ENCODE measurements at places on chromosomes 4 and X. TPM values are rescaled to one million over a fixed set of nuclear protein-coding genes. Genes with fewer than 3 reads are reported as not detected.

GRCh38 chr4:54877006-54877405 lies 219.2 kb downstream of the KIT start:
- no peak overlapping the region for H3K27ac ChIP-seq
- DNase-seq = no peak
- no peaks in the 10 kb centered on the region for H3K4me1 ChIP-seq
- H3K4me3 ChIP-seq = no peak overlapping the region

GRCh38 chrX:17072721-17073230 lies 126.3 kb downstream of the REPS2 start:
- H3K4me3 ChIP-seq = no peak overlapping the region
- H3K27ac ChIP-seq = no peak overlapping the region
- no peaks in the 10 kb centered on the region for H3K4me1 ChIP-seq
- DNase-seq = no peak

DNA sequence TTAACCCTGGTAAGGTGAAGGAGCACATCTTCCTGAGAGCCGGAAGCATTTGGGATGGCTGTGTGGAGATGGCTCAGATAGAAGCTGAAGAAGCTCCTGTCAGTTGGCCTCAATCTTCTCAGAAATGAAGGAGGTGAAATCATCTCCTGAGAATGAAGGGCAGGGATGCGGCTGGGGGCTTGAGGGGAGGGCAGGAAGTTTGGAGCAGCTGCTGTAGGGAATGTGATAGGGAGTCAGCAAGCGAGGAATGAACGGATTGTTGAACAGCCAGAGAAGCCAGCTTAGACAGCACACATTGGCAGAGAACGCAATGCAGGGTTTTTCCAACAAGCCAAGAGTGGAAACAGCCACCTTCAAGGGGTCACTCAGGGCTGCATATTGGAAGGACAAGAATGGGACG lies 10.0 kb downstream of the KCNE5 start:
- H3K27ac ChIP-seq = no peak overlapping the region
- H3K36me3 ChIP-seq = no peaks in the 10 kb centered on the region
- DNase-seq = no peak
- H3K4me1 ChIP-seq = no peaks in the 10 kb centered on the region

NR0B1 gene
- not detected for total RNA-seq

GAK gene
- 174 TPM for total RNA-seq

Measured in naive thymus-derived CD4-positive, alpha-beta T cell (primary cell).